ENCODE measurements at places on chromosomes 12 and 14. TPM values are rescaled to one million over a fixed set of nuclear protein-coding genes. Genes with fewer than 3 reads are reported as not detected.
A peak's percentile ranks its signal among the peaks of the same experiment; 100 is the strongest.

DNA sequence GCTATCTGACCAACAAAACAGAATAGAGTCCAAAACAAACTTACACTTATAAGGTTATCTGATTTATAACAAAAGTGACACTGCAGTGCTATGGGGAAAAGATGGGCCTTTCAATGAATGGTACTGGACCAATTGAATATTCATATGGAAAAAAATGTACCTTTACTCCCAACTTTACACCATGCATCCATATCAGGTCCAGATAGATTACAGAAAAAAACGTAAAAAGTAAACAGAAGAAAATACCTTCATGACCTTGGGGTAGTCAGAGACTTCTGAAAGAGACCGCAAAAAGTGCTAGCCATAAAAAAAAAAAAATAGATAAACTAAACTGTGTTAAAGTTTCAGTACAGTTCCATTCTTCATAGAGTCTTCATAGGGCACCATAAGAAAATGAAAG is 308.3 kb downstream of the GXYLT1 start:
- no peak for DNase-seq

GRCh38 chr14:44291366-44291915 is 215.6 kb downstream of the FSCB start:
- no peak for DNase-seq

- DNase-seq, result peak; percentile 60
Measured at GRCh38 chr12:114776731-114777442, 92.9 kb upstream of the TBX3 start.

GRCh38 chr14:74846168-74846567 is 29.8 kb downstream of the PROX2 start:
- peak; percentile 80 for DNase-seq

DNA sequence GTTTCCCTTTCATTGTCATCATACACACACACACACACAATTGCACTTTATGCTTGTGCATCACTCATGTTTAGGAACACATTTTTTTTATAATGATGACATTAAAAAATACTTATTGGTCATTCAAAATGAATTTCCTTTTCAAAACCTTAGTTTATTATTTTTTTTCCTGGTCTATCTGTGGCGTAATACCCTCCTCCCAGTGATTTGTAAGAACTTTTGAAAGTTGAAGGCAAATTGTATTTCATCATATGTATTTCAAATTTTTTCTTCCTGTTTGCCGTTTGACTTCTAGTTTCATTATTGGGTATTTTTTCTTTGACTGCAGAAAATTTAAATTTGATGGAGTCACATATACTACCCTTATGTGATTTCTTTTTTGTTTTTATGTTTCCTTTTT is 2.5 kb upstream of the LRRK2 start:
- peak; percentile 69 for DNase-seq

DNA sequence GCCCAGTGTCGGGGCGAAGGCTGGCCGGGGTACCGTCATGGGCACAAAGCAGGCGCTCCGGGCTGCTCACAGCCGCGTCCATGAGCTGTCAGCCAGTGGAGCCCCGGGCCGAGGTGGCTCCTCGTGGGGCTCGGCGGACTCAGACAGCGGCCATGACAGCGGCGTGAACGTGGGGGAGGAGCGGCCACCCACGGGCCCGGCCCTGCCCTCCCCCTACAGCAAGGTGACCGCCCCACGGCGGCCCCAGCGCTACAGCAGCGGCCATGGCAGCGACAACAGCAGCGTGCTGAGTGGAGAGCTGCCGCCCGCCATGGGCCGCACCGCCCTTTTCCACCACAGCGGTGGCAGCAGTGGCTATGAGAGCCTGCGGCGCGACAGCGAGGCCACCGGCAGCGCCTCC is 39.0 kb downstream of the KIF26A start:
- no peak for DNase-seq

DNA sequence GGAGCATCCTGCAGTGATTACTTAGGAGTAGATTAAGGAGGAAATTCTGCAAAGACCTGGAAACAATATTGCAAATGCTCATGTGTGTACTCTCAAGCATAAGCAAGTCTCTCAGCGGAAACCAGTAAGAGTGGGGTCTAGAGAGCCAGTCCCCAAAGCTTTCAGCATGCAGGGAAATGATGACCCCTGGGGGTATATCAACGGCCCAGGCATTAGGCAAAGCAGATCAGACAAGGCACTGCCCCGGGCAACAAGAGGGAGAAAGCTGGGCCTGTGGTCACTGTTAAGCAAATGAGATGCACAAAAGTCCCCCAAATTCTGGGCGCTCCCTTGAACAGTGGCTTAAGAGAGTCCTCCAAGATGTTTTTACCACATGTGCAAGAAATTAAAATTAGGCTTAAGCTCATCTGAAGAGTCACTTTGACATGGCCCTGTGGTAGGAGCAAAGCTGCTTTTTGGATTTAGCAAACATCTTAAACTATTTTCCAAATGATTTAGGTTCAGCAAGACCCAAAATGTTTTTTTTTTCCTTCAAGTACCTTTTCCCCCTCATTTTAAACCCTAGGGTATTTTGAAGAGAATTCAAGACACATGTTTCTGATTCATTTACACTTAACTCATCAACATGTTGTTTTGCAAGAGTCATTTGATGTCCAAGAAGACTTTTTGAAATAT is 457.1 kb upstream of the TBX3 start:
- DNase-seq, result no peak

GRCh38 chr14:100703386-100704220 is 23.1 kb upstream of the DLK1 start:
- DNase-seq, result no peak

DNA sequence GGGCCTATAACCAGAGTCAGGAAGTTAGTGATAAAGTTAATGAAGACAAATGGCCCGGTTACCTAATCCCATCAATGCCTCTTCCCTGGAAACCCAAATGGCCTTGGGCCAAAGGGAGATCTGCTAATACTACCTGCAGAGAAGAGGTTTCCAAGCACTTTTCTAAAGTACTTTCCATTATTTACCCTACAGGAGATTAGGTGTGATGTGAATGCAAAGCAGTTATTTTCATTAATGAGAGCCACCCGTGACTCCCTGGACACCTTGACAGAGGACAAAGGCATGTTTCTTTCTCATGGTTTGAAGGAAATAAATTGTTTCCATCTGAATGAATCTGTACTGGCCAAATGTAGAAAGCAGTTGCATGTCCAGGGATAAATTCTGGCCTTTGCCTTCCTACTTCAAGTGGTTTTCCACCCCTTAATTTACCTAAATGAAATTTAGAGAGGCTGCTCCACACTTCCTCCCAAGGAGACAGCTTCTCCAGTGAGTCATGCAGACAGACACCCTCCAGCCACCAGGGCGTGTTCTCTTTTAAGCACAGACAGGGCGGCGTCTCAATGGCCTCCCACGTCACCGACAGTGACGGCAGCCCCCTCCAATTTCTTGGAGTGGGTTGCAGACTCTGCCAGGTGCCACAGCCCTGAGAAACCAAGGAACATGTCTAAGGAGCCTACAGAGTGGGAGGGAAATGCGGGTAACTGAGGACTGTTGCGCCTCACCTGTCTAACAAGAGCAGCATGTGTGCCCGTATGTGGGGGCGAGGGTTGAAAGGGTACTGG is 43.9 kb upstream of the GNPNAT1 start:
- peak; percentile 93 for DNase-seq

GRCh38 chr12:132734206-132734605 is 23.6 kb downstream of the PGAM5 start:
- DNase-seq, result no peak

GRCh38 chr12:55720894-55721444 is 776 bp downstream of the RDH5 start:
- DNase-seq, result peak; percentile 99

DNA sequence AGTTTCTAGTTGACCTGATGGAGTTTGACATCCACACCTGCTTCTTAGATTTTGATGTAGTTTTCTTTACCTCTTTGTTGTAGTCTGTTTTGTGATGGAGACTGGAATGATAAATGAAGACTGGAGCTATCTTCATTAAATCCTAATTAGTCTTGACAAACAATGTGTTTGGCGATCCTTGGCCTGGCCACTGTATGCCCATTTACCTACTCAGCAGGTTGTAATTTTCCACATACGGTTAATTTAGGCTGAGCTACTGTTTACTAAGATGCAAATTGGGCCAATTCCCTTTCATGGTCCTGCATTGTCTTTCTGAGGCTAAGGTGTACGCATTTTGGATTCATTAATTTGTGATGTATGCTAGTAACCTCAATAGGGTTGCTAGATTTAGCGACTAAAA is at the start of gene TAS2R7:
TAS2R7 (minus strand) TSS at position 41 of the 400 bp plus-strand sequence. CDS start 57 bp downstream, outside the sequence.
- no peak for DNase-seq

GRCh38 chr12:48512855-48513254 is 12.6 kb upstream of the OR8S1 start:
- DNase-seq, result no peak

Gene KCNH5
- total RNA-seq, result not detected

Gene ARHGEF25
- total RNA-seq, result 43.0 TPM

Gene PZP
- not detected for total RNA-seq

Gene KRT81
- not detected for total RNA-seq

All from GM23248 (cell line).